HL-60 (cell line): ENCODE measurements at places on chromosomes 7 and 10.

GRCh38 chr10:128774979-128775378, 648.8 kb upstream of the MKI67 start:
- DNase-seq = no peak

DNA sequence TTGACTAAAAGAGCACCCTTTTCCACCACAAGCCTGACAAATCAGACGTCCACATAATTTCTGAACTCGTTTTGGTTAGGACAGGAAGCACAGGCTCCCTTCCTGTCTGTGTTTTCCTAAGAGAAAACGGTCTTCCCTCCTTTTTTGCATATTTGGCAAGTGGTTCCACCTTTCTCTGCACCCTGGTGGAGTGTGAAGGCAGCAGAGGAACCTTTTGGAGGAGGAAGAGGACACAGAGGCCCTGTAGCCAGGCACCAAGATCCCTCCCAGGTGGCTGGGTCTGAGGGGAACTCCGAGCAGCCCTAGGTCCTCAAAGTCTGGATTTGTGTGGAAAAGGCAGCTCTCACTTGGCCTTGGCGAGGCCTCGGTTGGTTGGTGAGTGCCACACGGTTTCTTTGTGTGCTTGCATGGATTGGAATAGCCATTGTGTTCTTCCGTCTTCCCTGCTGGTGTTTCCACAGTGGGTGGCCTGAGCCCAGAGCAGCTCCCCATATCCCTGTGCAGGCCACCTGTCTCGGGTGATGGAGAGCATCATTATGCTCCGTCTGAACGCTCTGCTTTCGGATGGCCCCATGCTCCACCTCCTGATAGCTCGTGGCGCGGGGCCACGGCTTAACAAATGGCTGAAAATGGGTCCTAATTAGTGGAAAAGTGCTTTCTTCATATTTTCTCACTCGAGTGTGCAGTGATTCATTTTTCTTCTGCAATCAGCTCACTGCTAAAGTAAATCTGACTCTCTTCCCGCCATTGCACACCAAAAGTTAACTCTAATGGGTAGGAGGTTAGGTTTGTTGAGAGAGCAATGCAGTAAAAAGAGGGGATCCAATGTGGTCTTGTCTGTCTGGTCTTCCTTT, 4.2 kb downstream of the IKZF1 start:
- peak; percentile 62 for DNase-seq

DNA sequence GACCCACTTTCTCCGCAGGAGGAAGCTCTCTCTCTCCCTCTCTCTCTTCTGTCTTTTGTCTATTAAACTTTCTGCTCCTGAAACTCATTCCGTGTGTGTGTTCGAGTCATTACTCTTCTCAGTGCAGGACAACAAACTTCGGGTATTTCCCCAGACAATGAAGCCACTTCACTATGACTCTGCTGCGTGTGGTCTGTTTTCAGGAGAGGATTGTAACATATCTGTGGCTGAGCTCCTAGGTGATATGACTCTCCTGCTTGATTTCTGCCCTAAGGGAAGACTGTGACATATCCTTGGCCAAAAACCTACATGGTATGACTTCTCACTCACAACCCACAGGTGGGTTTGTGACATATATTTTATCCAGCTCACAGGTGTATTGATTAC, 39.9 kb upstream of the ZNF107 start:
- DNase-seq = no peak

- no peak for DNase-seq
These were observed 29.3 kb downstream of the RHOBTB1 start for GRCh38 chr10:60914690-60915141.

GRCh38 chr7:98165827-98166667, 45.2 kb upstream of the BHLHA15 start:
- no peak for DNase-seq
